Activated effector memory CD4-positive, alpha-beta T cell treated with anti-CD3 and anti-CD28 coated beads, Interleukin-2, amount 50 U/mL, for 16 hours (primary cell): ENCODE measurements at places on chromosomes 5 and 9.

GRCh38 chr9:71357346-71357745, 235.9 kb upstream of the TRPM3 start:
- DNase-seq: no peak

DNA sequence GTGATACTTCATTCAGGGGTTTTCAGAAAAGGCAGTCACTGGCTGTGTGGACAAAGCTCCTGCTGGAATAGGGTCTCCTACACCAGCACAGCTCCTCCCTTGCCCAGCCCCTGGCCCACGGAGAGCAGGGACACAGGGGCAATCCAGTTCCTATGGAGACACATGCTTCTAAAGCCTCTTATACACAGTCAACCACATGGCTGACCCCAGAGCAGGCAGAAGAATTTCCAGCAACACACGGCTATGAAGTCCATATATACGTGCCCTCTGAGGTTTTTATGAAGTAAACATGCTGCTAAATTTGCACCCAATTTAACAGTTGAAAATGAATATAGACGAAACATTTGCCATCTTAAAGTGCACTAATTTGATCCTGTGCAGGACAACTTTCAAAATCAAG, 19.4 kb downstream of the PSMB7 start:
- DNase-seq: no peak

DNA sequence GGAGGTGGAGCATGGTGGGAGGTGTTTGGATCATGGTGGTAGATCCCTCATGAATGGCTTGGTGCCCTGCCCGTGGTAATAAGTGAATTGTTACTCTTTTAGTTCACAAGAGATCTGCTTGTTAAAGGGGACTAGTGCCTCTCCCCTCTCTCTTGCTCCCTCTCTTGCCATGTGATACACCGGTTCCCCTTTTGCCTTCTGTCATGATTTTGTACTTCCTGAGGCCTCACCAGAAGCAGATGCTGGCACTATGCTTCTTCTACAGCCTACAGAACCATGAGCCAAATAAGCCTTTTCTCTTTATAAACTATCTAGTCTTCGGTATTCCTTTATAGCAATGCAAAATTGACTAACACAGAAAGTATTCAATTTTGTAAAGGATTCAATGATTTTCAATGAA, 817.1 kb downstream of the TLR4 start:
- no peak for DNase-seq

DNA sequence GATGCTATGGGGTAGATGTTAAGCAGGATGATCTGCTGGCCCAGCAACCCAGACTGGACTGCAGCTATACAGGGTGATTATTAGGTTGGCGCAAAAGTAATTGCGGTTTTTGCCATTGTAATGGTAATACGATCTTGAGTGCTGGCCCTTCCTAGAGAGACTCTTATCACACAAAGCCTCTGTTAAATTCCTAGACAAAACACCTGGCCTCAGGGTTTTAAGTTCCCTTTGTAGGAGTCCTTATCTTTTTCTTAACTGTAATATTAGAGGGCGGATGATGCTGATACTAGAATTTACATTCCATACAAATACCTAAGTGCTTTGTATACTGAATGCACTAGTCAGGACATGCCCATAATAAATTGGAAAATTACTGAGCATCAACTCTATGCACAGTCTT, 222.2 kb downstream of the NDUFS4 start:
- no peak for DNase-seq

GRCh38 chr9:135771401-135772051, 69.5 kb downstream of the KCNT1 start:
- DNase-seq: no peak
